ENCODE measurements at places on chromosomes 11 and 22. TPM values are rescaled to one million over a fixed set of nuclear protein-coding genes. Genes with fewer than 3 reads are reported as not detected.

The AQP11 gene
- polyA plus RNA-seq: 6.0 TPM

The PHLDA2 gene
- polyA plus RNA-seq: 1.7 TPM

The RIC3 gene
- polyA plus RNA-seq: 17.3 TPM

- no peak for DNase-seq
Observed at GRCh38 chr11:15112131-15112541, 2.6 kb upstream of the INSC start.

- DNase-seq: no peak
Observed at GRCh38 chr11:110199184-110199981, 97.0 kb downstream of the RDX start.

GRCh38 chr11:106925245-106925644 is 93.0 kb downstream of the GUCY1A2 start:
- no peak for DNase-seq

The PRRG4 gene
- 7.7 TPM for polyA plus RNA-seq

DNA sequence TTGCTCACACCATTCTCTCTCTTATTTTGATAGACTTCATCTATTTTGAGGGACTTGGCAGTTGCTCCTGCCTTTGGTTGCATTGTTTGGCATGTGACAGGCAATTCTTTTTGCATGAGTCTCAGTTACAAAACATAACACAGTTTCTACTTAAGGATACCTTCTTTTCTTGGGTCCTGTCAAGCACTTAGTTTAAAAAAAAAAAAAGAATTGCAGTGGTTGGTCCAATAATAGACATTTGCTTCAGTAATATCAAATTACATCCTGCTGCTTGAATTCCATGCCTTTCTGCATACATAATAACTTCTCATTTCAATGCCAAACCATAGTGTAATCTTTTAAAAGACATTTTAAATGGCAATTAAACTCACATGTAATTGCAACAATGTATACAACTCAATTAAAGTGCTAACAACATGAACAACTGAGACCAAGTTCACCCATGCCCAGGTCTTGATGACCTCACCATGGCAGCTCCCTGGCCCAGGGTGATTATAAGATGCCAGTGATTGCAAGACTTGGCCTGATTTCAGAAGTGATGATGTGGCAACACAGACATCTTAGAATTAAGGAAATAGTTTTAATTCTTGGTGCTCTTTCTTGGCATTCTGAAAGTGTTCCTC is 32.2 kb upstream of the PLET1 start:
- DNase-seq: no peak

- DNase-seq: no peak
Observed at GRCh38 chr22:35312198-35313059, 12.7 kb downstream of the TOM1 start.

DNA sequence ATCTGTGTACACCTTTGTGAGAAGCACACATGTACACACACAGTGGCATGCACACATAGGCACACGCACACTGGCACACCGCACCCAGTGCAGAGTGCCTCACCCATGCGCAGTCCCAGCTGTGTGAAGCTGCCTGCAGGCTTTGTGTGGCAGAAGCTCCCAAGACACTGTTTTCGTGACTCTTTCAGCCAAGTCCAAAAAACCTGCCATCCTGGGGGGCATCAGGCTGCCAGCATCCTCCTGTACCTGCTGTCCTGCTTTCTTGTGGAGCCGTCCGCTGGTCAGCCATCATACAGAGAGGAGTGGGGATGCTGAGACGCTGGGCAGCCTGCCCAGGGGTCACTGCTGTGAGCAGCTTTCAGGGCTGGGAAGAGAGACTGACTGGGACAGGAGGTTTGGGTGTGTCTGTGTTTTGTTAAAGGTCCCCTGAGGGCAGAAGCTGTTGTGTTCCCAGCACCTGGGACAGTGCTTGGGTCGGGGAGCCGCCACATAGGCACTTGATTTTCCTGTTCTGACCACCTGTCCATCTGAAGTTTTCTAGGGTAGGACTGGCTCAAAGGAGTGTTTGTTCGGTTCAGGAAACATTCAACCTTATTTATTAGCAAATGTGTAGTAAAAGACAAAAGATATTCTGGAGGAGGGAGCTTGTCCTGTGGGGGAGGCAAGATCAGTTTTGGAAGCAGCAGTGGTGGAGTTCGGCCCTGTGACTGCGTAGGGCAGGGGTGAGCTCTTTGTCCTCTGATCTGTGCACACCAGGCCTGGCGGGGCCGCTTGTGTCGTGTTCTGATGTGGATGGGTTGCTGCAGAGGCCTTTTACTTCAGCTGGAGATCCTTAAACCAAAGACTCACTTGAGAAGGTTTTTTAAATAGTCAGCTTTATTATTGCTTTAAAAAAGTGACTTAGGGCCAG is 29.7 kb downstream of the AP2A2 start:
- DNase-seq: no peak

The HBD gene
- polyA plus RNA-seq: 1.1 TPM

The FGF3 gene
- polyA plus RNA-seq: 0.10 TPM

The SPI1 gene
- polyA plus RNA-seq: 5.7 TPM

DNA sequence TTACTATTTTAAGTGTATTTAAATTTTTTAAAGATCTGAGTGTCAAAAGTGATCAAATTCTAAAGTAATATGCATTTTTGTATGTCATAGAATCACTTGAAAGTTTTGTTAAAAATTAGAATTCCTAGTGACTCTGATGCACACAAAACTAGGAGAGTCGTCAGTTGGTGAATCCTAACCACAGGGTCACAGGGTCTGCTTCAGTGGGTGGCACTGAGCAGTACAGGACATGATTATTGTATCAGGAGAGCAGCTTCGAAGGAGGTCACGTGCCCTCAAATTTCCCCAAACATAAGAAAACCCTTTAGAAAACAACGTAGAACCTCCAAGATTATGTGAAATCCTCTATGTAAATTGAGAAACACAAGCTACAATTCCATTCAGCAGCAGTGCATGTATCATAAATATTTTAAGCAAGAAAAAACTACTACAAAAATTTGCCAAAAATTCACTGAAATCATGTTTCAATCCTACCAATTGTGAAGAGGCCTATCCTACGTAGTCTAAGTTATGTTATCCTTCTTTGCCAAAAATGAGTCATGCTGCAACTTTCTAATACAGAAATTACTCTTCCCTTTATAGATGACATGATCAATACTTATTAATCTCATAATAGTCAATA is 323.6 kb downstream of the AASDHPPT start:
- DNase-seq: no peak

DNA sequence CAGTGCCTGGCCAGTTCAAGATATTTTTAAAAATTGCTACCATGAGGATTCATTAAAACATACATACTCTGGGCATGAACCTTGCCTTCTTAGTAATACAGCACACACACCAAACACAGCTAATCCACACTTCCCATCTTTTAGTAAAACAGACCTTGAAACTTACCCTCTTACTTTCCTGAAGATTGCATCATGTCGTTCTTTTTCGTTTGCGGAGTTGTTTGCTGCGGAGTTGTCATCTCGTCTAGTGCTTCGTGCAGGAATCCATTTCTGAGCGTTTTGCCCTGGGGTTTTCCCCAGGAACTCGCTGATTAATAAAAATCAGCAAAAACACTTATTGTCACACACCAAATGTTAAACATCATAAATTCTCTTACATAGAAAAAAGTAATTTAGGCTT is 3.0 kb downstream of the EIF4G2 start:
- no peak for DNase-seq
